ENCODE measurements at places on chromosomes 4 and X. TPM values are rescaled to one million over a fixed set of nuclear protein-coding genes. Genes with fewer than 3 reads are reported as not detected.

The COL4A5 gene
- 29.7 TPM for total RNA-seq

The CENPVL2 gene
- total RNA-seq = not detected

The ZNF185 gene
- 13.4 TPM for total RNA-seq

The DGAT2L6 gene
- not detected for total RNA-seq

The INTS6L gene
- total RNA-seq = 9.7 TPM

The WDR17 gene
- total RNA-seq = 3.6 TPM

The SLC49A3 gene
- total RNA-seq = 16.9 TPM

The PNMA6A gene
- 2.3 TPM for total RNA-seq

The S100G gene
- not detected for total RNA-seq

The UBE2D3 gene
- total RNA-seq = 487 TPM

The LAMTOR3 gene
- 41.3 TPM for total RNA-seq

The XAGE1A gene
- total RNA-seq = not detected

The LIMCH1 gene
- total RNA-seq = 29.4 TPM

The MAPK10 gene
- total RNA-seq = 43.6 TPM

GRCh38 chr4:165383591-165384073 lies 4.8 kb downstream of the CPE start:
- no peak for DNase-seq

GRCh38 chr4:113593400-113594230 lies 167.9 kb downstream of the CAMK2D start:
- no peak for DNase-seq

DNA sequence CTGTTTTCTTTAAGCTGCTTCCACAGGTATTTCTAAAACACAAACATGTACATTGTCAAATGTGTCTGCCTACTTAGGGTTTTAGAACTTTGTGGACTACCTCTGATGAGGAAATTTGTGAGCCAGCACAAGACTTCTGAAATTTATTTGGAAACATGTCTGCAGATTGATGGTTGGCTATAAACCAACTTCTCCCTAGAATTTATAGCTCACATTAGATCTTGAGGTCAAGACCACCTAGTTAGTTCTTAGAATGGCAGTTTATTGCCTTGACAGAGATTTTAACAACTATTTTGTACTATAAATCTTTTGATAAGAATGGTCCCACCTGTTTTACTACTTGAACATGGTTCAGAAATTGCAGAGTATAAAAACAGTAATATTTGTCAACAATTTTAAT lies 72.7 kb upstream of the AADAT start:
- DNase-seq = no peak

DNA sequence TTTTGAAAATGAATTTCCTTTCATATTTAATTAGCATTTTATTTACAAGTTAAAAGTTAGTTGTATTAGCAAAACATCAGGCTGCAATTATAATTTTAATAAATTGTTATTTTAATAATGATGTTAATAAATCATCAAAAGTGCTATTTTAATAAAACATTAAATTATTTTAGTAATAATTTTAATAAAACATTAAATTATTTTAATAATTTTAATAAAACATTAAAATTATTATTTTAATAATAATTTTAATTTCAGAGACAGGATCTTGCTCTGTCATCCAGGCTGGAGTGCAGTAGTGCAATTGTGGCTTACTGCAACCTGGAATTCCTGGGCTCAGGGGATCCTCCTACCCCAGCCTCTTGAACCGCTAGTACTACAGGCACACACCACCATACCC lies 10.8 kb downstream of the RAP2C start:
- no peak for DNase-seq

- DNase-seq = no peak
Measured at GRCh38 chr4:13982010-13982409, 354.5 kb upstream of the BOD1L1 start.

DNA sequence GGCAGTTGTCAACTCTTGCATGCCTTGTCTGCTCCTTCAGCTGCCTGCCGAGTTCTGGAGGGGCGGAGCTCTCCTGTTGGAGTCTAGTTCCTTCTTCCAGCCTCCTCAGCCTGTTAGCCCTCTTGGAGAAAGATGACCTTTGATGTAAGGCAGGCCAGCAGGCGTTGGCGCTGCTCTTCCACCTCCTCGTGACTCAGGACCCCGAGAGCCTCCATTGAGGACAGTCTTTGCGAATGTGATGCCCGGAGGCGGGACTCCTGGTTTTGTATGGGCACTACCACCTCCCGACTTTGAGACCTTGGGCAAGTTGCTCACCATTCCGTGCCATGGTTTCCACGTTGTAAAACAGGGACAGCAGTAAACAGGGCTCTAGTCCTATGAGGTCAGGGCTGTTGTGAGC lies 108.3 kb downstream of the TENM3 start:
- DNase-seq = no peak

DNA sequence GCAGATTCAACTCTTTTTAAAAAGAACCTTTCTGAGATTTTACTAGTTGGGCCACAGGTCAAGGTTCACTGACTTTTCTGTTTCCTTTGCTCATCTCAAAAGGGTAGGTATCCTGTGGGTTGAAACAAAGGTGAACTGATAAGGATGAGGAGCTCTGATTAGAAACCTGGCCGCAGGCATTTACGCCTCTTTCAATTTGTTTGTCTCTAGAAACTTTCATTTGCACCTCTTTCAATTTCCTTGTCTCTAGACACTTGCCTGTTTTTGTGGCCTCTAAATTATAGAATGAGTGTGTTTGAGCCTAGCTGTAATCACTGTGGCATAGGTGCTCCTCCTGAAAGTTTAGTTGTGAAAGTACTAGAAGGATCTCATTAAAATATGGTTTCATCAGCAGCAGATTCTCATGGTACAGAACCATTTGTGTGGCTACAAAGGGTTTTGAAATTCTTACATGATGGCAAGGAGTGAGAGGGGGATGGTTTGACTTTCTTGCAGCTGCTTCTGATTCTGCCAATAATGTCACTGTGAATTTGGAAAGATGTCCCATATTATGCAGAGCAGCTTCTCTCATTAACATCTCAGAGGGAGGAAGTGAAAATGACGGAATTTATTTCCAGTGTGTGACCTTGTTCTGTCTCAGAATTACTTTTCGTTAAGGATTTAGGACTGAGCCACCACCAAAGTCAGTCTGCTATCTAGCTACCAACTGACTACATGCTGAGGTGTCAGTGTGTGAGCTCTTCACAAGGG lies 142.2 kb downstream of the SH2D1A start:
- no peak for DNase-seq

GRCh38 chr4:139963708-139964107 lies 190.3 kb downstream of the MAML3 start:
- no peak for DNase-seq

DNA sequence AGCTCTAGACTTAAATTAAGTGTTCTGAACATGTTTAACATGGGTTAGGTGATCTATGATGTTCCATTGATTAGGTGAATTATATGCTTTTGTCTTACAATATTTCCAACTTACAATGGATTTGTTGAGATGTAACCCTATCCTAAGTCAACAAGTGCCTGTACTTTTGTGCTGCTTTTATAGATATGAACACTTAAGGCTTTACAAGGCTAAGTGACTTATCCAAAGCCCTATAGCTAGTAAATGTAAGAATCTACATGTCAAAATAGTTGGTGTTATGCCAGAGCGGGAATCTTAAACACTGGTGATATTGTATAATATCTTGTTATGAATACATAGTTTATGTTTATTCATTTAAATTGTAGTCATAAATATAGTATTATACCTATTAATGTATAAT lies 1629.1 kb upstream of the IGFBP7 start:
- DNase-seq = no peak

DNA sequence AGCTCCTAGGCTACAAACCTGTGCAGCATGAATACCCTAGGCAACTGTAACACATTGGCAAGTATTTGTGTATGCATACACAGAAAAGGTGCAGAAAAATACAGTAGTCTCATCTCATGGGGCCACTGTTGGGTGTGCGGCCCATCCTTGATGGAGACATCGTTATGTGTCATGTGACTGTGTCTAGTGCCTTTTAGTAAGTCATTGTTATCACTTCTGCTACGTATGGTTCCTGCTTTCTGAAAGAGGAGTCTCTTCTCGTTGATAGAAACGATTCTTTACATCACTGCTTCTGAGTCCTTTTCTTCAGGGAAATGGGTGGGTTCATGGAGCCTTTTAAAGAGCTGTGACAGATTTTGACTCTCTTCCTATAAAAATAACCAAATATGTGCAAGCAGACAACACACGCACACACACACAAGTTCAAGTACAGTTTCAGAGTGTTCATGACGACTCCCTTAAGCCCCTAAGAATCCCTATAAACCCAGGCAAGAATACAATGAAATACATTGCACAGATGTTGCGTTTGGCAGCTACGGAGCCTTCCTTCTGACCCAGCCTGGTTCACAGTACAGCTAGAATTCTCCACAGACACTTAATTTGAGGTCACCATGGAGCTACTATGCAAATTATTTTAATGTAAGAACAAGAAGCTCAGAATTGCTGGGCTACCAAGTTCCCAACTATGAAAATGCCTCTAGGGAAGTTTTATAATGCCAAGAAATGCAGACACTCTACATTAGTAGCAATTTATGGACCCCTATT lies 10.2 kb upstream of the STK32B start:
- no peak for DNase-seq

- DNase-seq = no peak
Measured at GRCh38 chrX:153702336-153703035, 14.8 kb downstream of the SLC6A8 start.

GRCh38 chr4:143399113-143399949 lies 62.7 kb downstream of the GAB1 start:
- DNase-seq = no peak

DNA sequence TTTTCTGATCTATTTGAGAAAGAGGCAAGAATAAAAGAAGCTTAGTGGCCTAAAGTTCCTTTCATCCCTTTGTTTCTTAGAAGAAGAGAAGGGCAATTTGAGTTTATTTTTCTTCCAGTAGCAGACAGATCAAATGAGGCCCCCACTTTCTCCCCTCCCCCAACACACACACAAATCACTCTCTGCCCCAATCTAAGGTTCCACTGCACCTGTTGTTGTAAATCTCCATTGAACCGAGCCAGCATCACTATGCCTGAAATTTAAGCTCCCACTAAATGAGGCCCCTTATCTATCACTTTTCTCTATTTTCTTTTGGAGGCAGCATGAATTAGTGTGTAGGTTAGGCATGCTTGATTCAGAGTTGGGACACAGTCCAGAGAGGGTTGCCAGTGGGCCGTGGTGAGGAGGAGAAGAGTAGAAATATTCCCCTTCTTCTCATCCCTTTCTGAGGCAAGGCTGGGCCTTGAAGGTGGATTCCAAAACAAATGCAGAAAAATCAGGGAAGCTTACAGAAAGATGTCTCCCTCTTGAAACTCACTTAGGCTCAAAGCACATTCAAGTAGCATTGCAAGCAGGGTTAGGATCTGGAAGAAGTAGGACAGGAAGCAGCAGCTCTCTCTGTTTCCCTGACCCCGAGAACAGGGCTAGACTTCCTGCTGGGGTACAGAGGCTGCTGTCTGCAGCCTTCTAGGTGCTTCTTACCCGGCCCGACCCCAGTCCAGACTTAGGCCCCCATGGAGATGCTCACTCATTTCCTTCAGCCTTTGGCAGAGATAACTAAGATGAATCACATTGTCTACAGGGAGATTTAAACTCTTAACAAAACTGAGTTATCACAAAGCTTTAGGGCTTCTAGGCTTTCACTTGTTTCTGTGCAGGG lies 70.7 kb downstream of the RASL11B start:
- DNase-seq = no peak

- peak; percentile 53 for DNase-seq
Measured at GRCh38 chr4:186725469-186726425, 2.1 kb upstream of the FAT1 start.

- DNase-seq = no peak
Measured at GRCh38 chr4:53586121-53586816, 5.0 kb downstream of the LNX1 start.

GRCh38 chr4:89353514-89353913 lies 45.9 kb upstream of the GPRIN3 start:
- no peak for DNase-seq

- no peak for DNase-seq
Measured at GRCh38 chr4:121989715-121990114, 37.9 kb upstream of the TRPC3 start.

GRCh38 chrX:133859860-133860259 lies 125.5 kb downstream of the GPC3 start:
- no peak for DNase-seq

GRCh38 chr4:184534511-184535391 lies 60.4 kb upstream of the IRF2 start:
- DNase-seq = no peak
